Stimulated activated CD8-positive, alpha-beta memory T cell treated with anti-CD3 and anti-CD28 coated beads, Interleukin-15, amount 100 ng/mL, for 4 hours (primary cell): ENCODE measurements at places on chromosomes 3 and 15.

DNA sequence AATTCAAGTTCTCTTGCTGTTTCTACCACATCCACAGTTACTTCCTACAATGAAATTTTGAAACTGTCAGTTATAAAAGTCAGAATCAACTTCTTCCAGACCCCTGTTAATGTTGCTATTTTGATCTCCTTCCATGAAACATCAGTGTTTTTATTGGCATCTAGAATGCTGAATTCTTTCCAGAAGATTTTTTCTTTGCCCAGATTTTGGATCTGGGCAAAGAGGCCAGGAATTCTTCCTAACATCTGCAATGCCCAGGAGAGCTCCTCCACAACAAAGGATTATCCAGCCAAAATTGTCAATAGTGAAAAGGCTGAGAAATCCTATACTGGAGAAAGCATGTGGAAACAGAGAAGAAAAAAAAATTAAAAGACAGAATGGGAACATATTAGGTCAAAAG lies 75.5 kb downstream of the SERPINI1 start:
- DNase-seq: no peak

GRCh38 chr3:74033381-74033780 lies 408.6 kb upstream of the PDZRN3 start:
- no peak for DNase-seq

DNA sequence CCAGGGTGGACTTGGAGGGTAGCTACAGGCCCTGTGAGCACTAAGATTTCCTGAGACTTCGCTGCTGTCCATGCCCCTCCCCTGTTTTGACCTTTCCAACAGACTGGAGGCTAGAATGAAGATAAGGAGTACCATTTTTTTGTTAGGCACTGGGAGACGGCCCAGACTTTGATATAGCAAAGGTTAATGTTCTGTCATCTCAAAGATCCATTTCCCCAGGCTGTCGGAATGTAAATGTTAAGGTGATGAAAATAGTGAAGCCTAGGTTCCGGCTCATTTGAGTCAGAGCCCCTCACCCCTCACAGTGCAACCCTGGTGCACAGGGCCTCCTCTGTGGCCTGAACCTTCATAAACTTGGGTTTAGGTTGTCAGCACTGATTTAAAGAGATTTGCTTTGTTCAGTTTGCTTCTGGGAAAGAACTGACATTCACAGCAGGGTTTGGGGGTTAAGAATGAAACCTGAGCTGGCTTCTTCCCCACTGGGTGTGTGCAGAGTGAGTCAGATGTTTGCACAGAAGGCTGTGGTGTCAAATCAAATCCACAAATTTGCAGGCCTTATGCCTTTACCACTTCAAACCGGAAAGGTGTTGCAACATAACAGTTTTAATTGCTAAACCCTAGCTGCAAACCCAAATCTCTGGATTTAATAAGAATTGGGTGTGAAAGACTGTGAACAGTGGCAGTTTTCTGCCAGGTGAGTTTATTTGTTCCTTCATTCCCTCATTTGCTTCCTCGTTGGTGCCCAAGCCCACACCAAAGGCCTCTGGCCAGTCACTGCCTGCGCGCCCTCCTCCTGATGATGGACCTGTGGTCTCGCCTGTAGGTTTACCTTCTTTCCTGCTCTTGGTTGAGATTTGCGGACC lies 20.6 kb upstream of the KCTD6 start:
- no peak for DNase-seq

DNA sequence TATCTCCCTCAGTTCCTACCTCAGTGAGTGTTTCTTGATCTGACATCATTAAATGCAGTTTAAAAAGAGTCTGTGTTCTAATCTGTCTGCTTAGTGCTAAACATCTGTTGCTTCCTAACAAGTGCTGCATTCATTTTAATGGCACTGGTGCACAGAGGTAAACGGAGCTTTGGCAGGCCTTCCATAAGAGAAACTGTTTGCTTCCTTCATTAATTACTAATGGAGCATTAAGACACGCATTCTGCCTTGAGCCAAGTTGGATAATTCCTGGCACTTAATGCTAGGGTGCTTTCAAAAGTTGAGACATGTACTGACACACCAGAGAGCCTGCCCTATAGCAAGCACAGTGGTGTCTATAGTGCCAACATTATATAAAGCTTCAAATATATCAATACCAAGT lies 34.7 kb downstream of the SCG5 start:
- no peak for DNase-seq

DNA sequence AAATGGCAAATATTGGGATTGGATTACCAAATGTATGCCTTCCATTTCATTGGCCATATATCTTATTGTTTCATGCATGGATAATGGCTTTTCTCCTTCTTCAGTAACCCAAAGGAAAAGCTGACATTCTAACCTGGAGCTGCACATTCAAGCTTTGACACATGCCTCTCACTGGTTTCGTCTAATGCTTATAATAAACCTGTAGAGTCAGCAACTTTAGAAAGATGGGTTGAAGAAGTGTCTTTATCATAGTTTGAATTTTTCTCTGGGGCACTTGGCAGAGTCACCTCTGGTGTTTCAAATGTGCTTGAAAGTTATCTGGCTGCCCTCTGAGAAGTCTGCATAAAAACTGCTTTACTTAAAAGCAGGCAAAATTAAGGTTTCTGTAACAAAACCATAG lies 55.4 kb upstream of the GOLGA8A start:
- DNase-seq: no peak

DNA sequence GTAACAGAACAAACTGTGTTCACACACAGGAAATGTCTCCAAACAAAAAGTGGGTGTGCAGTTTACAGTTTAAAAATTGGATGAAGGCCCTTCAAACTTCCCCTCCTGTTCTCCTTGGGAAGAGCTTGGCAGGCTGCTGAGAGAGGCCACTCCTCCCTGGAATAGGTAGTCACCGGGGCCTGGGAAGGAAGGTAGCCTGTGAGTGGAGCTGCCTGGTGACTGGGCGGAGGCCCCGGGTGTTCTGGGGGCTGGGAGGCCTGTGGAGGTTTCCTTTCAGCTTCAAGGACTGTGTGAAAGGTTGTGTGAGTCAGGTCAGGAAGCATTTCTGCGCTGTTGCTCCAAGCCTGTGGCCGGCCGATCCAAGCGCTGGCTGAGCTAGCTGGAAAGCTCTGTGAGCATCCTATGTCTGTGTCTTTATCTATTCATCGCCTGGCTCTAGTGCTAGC lies 14.1 kb downstream of the SLCO3A1 start:
- no peak for DNase-seq

DNA sequence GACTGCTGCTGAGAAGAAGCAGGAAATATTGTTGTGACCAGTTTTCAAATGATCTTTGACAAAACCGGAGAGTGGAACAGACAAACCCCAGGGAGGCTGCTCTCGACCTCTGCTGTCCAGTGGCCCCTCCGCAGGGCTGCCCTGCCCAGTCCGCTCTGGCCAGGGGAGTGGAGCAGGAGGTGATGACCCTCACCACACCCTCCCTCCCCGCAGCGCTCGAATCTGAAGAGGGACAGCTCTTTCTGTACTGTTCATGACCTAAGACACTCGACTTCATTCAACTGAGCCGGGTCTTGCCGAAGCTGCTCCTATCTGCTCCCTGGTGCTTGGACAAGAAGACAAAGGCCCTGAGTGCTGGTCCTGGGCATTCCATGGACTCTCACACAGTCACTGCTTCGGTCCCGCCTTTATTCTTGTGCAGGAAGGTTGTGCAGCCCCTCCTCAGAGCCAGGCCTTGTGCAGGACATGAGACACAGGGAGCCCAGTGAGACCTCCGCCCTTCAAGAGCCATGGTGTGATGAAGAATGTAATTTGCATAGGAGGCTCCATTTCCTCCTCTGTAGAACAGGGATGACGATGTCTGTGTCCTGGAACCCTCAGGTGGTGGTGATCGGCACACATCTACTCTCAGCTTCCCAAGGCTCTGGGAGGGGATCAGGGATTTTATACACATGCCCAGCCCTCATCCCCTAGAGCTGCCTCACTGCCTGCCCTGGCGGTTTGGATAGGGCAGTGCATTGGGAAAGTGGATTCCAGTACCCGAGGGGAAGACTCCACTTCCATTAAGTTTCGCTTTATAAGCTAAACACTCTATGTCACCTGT lies 97.1 kb upstream of the PRR20G start:
- no peak for DNase-seq

GRCh38 chr3:43435706-43436105 lies 149.4 kb downstream of the SNRK start:
- DNase-seq: no peak

GRCh38 chr15:91196768-91197167 lies 96.7 kb downstream of the SV2B start:
- no peak for DNase-seq

GRCh38 chr3:71395470-71395869 lies 188.1 kb downstream of the FOXP1 start:
- DNase-seq: no peak

DNA sequence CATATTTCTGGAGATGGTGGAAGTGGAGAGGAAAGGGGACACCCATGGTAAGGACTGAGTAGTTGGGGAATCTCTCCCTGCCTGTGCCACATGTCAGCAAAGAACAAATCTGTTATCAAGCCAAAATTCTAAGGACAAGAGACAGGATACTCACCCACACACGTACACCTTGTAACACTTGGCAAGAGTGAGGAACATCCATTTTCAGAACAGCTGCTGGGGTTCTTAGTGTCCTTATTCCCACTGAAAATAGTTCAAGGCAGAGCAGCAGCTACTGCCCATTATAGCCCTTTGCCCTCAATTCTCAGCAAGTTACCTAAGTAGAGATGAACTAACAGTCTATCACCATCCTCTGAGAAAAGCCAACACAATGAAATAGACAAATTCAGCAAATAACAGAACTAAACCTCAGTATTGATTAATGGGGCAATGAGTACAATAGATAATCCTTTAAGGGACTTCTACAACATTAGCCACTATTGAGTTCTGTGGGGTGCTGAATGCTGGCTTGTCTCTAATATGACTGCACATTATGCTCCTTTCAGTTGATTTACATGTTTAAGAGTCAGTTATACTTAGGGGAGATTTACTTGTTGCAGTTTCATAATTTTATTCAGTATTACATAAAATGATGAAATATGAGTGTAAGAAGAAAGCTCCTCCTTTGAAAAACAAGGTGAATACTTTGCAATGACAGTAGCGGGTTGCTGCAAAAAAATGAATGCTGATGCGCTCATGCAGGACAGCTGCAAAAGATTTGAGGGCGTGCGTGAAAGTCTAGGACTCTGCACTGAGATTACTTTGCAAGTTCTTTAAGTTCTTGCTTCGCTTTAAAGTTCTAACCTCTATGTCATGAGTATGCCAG lies 22.4 kb downstream of the SENP5 start:
- DNase-seq: no peak

- DNase-seq: no peak
Measured at GRCh38 chr15:32994810-32995424, 199.6 kb downstream of the FMN1 start.

DNA sequence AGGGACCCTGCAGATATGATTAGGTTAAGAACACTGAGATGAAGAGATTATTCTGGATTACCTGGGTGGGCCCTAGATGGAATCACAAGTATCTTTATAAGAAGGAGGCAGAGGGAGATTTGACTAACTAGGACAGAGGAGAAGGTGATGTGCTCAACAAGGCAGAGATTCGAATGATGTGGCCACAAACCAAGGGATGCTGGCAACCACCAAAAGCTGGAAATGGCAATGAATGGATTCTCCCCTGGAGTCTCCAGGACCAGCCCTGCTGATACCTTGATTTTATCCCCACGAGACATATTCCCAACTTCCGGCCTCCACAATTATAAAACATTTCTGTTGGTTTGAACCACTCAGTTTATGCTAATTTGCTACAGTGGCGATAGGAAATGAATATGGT lies 42.9 kb downstream of the RGMA start:
- DNase-seq: no peak

DNA sequence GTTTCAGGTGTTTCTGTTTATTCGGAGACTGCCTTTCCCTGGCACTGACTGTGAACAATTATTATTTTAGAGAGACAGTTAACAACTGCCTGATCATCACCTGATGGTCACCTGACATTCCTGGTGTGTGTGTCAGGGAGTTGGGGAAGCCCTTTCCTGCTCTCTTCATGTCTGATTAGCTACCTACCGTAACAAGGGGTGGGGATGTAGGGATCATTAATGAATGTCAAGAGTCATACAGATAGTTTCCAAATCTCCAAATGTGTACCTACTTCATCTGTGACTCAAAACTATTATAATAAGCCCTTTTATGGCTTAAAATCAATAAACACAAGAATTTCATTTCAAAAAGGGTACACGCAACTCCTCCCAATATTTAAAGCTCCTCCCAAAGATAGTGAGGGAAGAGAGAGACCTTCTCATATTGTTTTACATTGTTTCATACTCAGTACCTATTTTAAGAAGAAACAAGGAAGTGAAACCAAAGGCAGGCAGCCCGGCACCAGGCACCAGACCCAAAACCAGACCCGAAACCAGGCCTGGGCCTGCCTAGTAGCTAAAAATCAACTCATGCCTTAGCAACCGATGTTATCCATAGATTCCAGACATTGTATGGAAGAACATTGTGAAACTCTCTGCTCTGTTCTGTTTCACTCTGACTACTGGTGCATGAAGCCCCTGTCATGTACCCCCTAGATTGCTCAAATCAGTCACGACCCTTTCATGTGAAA lies 844.9 kb upstream of the ALCAM start:
- no peak for DNase-seq

DNA sequence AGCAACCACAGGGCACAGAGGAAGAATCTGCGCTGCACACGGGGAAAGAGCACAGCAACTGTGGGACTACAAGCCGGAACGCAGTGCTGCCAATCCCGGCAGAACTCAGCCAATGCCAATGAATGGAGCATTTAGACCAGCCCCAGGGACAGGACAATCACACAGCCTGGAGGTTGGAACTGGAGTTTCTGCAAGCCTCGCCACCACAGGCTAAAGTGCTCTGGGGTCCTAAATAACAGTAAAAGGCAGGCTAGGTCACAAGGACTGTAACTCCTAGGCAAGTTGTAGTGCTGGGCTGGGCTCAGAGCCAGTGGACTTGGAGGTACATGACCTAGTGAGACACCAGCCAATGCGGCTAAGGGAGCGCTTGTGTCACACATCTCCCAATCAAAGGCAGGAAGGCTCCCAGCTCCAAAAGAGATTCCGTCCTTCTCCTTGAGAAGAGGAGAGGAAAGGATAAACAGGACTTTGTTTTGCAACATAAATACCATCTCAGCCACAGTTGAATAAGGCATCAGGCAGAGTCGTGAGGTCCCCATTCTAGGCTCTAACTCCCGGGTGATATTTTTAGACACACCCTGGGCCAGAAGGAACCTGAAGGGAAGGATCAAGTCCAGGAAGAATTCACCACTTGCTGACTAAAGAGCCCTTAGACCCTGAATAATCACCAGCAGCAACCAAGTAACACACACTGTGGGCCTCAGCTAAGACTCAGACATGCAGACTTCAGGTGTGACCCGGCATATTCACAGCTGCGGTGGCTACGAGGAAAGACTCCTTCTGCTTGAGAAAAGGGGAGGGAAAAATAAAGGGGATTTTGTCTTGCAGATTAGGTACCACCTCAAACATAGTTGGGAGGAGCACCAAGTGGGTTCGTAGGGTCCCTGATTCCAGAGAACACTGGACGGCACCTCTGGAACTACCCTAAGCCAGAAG lies 85.5 kb upstream of the XXYLT1 start:
- no peak for DNase-seq

DNA sequence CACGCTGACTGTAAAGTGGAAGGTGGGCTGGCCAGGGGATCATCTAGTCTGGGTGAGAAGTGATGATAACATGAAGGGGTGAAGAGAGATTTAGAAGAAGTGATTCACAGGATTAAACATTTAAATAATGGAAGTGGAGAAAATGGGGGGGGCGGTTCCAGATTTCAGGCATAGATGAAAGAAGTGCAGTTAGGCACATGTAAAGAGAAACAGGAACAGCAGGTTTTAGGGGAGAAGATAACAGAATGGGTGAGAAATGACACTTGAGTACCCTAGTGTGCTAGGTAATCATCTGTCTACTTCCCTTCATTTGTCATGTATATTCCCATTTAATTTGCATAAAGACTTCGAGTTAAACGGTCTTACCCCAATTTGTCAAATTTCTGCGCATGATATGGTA lies 15.3 kb downstream of the B3GNT5 start:
- no peak for DNase-seq
